ENCODE measurements at places on chromosomes 3 and 15.

- no peak for DNase-seq
These were observed 1.6 kb upstream of the P2RY13 start for GRCh38 chr3:151330899-151331298.

- no peak for DNase-seq
These were observed 5.2 kb downstream of the GOLIM4 start for GRCh38 chr3:168090306-168091085.

GRCh38 chr3:129558081-129558771 is 15.3 kb downstream of the H1-8 start:
- no peak for DNase-seq

DNA sequence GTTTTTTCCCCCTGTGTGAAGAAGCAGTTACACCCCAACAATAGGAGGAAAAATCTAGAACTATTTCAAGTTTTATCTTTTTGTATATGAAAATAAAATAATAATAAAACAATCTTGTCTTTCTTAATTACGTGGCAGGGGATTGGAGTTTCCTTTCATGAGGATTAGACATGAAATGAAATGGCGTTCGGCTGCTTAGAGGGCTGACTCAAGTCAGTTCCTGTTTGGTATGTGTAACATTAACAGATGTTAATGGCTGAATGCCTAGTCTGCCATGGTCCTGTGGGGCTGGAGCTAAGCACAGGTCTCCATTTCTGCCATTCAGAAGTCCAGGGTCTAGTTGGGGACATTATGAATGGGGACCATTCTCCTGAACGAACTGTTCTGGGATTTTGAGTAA is 3.1 kb upstream of the EXOG start:
- DNase-seq = no peak

DNA sequence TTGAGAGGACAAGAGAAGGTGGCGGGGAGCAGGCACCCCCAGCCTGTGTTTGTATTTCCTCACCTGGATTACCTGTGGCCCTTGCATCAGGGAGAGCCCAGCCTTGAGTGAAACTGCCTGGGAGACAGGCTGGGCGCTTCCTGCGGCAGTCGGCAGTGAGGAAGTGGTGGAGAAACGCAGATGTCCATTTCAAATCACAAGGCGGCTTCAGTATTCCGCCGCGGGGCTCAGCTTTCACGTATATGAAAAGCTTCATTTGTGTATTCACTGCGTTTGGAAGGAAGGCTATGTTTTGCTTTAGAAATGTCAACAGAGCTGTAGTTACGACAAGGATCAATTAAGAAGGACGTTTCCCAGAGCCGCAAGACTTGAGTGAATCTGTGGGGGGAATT is 167.4 kb upstream of the CTDSPL start:
- DNase-seq = no peak

- DNase-seq = no peak
These were observed 98.1 kb upstream of the HACD2 start for GRCh38 chr3:123682781-123683504.

GRCh38 chr15:37098468-37099318 is 1.7 kb downstream of the MEIS2 start:
- DNase-seq = peak; percentile 30
